Body of pancreas (tissue), 4 donors: ENCODE measurements at places on chromosomes 6 and 20. TPM values are rescaled to one million over a fixed set of nuclear protein-coding genes. Genes with fewer than 3 reads are reported as not detected.

The KCNB1 gene
- 0.52 TPM for total RNA-seq

The IMPG1 gene
- total RNA-seq, result not detected

The HLA-DRB5 gene
- 19.8 TPM for total RNA-seq

The KHDRBS2 gene
- total RNA-seq, result not detected

The SLA2 gene
- total RNA-seq, result not detected

The PPP1R3G gene
- 0.26 TPM for total RNA-seq

The SLC26A8 gene
- not detected for total RNA-seq

The LAMA5 gene
- total RNA-seq, result 115 TPM

The CLVS2 gene
- under 0.01 TPM for total RNA-seq

The PPP1R16B gene
- 4.7 TPM for total RNA-seq
